ENCODE measurements at places on chromosomes 11 and 22.

- no peak for DNase-seq
Observed at GRCh38 chr22:21719024-21719423, 16.6 kb downstream of the YPEL1 start.

GRCh38 chr11:62324731-62325556 lies 12.3 kb upstream of the ASRGL1 start:
- peak; percentile 84 for DNase-seq

GRCh38 chr11:122115524-122116379 lies at the start of gene BLID:
Gene BLID, minus strand, starts transcription at chr11:122116215. Its CDS starts 293 bp downstream, at chr11:122115922.
- DNase-seq = peak; percentile 63

DNA sequence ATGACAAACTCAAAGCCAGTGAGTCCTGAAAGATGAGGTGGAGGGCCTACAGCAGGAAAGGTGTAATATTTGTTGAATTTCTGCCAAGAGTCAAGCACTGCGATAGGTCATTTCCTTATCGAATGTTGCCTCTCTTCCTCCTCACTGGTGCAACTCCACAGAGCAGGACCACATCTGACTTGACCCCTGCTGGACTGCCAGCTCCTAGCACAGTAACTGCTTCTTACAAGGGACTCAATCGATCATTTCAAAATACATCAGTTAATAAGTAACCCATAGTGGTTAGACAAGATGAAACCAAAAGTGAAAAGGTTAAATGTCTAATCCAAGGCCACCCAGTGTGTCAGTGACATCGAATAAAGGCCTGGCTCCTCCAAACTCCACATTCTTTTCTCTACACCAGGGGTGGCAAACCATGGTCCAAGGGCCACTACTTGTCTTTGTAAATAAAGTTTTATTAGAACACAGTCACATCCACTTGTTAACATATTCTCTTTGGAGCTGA lies 98.5 kb upstream of the CSNK2A3 start:
- no peak for DNase-seq

GRCh38 chr11:107651672-107652071 lies 60.2 kb downstream of the SLN start:
- no peak for DNase-seq

DNA sequence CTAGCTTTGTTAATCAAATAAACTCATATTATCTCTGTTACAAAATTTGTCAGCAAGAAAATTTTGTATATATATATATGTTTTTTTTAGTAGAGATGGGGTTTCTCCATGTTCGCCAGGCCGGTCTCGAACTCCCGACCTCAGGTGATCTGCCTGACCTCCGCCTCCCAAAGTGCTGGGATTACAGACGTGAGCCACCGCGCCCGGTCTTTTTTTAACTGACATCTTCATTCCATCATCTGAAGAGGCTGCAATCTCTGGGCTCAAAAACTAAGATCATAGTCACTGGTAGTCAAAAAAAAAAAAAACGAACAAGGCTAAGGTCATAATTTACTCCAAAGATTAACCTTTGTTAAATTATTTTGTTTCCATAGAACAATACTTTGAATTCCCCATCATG lies 5.3 kb upstream of the KLHDC7B start:
- DNase-seq = no peak

DNA sequence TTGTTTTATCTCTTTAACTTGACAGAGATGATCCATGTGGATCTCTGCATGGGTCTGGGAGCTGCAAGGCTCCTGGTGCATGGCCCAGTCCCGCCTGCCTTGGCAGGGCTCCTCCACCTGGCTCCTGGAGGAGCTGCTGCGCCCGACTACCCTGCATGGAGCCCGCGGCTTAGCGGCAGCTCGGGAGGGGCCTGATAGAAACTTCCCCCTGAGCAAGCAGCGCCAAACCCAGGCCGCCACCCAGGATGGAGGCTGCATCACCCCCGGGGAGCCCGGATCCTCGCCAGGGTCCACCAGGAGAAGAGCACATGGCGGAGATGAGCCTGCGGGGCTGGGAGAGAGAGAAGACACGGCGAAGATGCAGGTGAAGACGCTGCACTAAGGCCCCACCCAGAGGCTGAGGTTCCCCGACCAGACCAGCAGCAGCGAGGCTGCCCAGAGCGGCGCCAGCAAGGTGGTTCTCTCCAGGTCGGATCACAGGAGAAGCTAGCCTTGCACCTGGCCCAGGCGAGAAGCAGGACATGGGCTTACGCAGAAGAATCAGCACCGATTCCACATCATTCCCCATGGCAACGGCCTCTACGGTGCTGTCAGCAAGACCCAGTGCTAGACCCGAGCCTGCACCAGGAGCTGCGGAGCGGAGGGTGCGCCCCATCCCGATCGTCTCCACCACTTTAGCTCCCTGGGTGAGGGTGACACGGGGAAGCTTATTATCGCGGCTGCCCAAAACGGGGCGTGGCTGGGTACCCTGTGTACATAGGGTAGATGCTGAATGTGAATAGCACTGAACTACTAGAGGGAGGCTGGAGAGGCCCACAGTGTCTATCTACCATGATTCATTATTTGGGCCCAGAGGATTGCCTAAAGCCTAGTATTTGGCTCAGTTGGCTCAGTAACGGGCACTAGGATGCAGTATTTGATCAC lies 41.3 kb upstream of the VPREB1 start:
- peak; percentile 21 for DNase-seq

DNA sequence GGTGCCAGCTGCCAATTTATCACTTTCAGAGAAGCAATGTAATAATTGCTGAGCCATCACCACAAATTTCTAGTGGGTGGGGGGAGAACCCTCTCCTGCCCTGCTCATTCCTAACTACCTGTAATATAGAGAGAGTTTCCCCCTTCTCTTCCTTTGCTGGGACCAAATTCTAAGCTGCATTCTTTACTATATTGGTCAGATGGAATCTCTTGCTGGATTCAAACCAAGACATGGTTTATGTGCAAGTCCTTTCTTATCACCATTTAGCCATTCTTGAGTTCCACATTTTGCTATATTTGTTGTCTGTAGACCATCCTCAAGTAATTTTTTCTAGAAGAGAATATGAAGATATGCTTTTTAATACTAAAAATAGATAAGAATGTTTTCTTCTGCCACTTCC lies 452.1 kb downstream of the MN1 start:
- no peak for DNase-seq

DNA sequence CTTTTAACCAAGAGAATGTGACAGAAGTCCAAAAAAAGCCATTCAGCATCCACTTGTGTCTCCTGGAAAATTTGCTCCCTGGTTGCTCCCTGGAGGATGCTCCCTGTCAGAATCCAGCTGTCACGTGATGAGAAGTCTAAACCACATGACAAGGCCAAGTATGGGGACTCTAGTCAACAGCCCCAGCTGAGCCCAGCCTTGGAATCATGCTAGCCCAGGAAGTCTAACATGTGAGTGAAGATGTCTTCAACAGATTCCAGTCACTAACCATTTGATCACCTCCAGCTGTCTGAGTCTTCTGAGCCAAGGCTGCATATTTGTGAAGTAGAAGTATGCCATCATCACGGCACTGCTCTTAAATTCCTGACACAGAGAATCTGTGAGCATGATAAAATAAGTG lies 4.2 kb downstream of the OR56B4 start:
- DNase-seq = no peak
